Activated CD4-positive, alpha-beta T cell treated with anti-CD3 and anti-CD28 coated beads for 4 hours (primary cell): ENCODE measurements at places on chromosomes 13 and 19.

DNA sequence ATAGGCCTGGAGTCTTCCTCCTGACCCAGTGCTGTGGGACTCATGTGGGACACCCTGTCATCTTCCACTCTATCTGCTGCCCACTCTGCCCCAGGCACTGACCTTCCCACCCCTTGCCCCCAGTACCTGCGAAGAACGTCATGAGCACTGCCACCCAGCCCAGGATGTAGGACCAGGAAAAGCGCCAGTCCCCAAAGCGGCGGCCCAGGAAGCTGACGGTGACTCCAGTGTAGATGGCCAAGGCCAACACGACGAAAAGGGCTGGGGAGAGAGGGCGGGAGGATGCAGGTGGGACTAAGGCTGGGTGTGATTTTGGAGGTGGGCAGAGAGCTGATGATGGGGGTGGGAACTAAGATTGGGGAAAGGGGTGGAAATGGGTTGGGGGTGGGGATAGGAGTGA lies 7.4 kb downstream of the LIM2 start:
- DNase-seq: no peak

DNA sequence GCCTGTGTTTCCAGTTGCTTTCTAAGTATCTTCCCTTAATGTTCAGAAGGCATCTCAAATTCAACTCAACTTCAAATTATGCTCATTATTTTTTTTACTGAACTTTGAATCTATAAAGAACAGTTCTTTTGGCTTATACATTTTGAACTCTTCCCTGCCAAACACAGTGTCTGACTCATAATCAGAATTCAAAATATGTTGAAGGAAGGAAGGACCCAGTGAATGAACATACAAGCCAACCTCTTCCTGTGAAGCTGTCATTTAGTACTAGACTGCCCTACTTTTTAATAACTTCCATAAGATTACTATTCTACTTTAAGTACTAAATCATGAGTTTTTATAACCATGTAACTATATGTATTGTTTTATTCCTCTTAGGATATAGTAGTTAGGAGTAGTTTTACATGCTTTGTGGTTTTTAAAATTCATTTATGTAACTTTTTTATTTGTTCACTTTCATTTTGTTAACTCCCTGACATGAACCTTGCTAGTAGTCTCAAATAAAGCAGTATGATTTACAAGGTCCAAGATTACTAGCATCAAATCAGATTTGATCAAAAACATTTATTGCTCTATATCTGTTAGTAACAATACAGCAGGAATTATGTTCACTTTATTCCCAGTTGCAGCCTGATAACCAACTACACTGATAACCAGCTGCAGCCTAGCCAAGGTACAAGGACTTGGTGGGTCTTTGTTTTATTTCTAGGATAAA lies 6.4 kb downstream of the NUDT15 start:
- no peak for DNase-seq

GRCh38 chr19:29923653-29924052 lies 18.4 kb upstream of the URI1 start:
- no peak for DNase-seq

DNA sequence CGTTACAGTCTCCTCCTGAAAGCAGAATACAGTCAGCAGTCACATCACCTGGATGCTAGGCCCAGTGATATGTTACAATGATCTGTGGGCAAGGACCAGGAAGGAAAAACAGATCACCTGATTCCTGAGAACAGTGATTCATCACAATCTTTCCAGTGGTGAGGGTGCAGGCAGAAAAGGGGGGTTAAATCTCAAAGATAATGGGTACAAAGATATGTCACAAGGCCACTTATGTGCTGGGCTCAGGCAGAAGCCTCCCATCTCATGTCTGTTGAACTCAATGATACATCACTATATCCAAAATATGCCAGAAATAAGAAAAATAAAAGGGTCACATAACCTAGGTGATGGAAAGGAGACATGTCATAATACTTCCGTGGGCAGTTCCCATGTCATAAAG lies 10.8 kb upstream of the ZNF91 start:
- no peak for DNase-seq
